ENCODE measurements at places on chromosomes 4 and X. TPM values are rescaled to one million over a fixed set of nuclear protein-coding genes. Genes with fewer than 3 reads are reported as not detected.

ARHGAP36 gene
- total RNA-seq = not detected

PAGE5 gene
- total RNA-seq = not detected

SCML1 gene
- 14.1 TPM for total RNA-seq

NHSL2 gene
- not detected for total RNA-seq

HPF1 gene
- total RNA-seq = 17.4 TPM

ZC4H2 gene
- 8.3 TPM for total RNA-seq

GSTCD gene
- 19.2 TPM for total RNA-seq

AMTN gene
- not detected for total RNA-seq

DNA sequence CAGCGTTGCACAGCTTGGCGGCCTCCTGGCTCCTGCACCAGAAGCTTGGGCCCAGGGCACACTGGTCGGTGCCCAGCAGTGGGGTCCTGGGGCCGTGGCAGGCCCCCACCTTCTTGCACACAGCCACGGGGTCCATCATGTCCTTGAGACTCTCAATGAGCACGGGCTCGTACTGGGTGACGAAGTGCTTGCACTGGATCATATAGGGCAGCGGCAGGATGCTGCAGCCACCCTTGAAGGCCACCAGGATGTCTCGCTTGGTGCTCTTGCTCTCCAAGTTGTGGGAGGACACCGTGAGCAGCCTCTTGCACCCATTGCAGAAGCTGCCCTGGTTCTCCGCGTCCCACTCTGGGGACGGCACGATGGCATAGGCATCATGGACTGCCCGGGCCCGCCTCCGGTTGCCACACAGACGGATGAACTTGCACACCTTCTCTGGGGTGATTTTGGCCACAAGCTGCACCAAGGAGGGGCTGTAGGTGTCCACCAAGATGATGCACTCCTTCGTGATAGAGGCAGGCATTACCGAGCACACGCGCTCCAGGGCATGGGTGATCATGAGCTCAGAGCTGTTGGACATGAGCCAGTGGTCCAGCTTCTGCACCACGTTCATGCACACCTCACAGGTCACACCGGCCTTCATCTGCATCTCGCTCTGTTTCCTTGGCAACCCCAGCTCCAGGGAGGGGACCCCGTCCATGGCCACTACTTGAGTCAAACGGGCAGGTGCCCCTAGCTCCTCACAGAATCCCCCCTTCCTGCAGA lies 1.2 kb downstream of the PSAPL1 start:
- no peak for DNase-seq

- DNase-seq = no peak
Measured at GRCh38 chrX:31656013-31656412, 584.2 kb upstream of the FTHL17 start.

DNA sequence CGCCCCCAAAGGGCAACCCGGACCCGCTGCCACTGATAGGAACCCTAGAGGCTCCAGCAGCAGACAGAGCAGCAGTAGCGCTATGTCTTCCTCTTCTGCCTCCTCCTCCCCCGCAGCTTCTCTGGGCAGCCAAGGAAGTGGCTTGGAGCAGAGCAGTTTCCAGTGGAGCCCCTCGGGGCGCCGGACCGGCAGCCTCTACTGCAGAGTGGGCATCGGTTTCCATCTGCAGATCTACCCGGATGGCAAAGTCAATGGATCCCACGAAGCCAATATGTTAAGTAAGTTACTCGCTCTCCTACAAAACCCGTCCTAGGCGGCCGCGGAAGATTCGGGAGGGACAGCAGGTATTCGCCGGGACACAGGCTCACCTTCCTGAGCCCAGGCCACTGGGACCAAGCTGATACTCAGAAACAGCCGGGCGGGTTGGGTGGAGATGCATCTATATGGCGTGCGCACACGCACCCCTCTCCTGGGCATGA lies 477 bp downstream of the FGF5 start:
- no peak for DNase-seq

- no peak for DNase-seq
Measured at GRCh38 chr4:55876387-55876786, 22.9 kb downstream of the EXOC1 start.

DNA sequence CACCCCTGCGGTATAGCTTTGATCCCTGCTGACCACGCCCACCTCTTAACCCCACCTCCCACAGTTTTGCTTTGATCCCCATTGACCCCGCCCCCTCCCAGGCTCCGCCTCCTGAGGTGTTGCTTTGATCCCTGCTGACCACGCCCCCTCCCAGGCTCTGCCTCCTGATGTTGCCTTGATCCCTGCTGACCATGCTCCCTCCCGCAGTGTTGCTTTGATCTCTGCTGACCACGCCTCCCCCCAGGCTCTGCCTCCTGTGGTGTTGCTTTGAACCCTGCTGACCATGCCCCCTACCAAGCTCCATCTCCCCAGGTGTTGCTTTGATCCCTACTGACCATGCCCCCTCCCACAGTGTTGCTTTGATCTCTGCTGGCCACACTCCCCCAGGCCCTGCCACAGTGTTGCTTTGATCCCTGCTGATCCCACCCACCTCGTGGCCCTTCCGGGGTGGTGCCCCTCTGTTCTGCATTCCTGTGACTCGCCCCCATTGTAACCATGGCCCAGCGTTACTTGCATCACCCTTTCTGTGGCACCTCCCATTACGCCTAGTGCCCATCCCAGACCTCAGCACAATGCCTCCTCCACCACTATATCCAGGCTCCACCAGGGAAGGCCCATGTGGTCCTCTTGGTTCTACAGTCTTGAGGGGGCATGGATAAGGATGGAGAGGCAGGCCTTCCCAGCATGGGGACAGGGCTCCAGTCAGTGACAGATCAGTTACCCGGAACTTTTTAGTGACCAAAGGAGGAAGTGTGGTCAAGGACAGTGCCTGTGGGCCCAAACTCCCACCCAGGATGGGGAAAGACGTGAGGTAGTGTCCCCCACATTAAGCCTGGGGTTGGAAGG lies 70.8 kb downstream of the ADRA2C start:
- peak; percentile 8 for DNase-seq

GRCh38 chr4:173094739-173095421 lies 73.7 kb upstream of the GALNT7 start:
- DNase-seq = no peak

DNA sequence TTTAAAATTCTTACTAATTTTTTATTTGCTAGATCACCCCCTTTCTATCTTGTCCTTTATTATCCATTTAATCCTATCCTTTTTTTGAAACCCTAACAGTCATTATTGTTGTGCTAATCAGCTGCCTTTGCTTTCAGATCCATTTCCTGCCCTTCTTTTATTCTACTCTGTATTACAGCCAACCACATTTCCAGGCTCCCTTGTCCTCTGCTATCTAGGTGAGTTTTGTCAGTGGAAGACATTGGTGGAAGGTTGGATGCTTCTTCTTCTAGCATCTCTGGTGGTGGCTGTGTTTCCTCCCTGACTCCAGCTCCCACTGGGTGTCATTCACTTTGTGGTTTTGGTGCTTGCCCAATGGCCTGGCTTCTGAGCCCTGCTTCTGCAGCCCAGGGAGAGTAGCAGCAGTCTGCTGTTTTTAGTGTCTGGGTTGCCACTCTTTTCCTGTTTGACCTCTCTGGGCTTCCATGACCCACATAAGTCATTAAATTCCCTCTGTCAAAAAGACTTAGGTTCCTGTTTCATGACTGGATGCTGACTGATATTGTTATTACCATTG lies 225.2 kb upstream of the PGRMC2 start:
- DNase-seq = no peak

DNA sequence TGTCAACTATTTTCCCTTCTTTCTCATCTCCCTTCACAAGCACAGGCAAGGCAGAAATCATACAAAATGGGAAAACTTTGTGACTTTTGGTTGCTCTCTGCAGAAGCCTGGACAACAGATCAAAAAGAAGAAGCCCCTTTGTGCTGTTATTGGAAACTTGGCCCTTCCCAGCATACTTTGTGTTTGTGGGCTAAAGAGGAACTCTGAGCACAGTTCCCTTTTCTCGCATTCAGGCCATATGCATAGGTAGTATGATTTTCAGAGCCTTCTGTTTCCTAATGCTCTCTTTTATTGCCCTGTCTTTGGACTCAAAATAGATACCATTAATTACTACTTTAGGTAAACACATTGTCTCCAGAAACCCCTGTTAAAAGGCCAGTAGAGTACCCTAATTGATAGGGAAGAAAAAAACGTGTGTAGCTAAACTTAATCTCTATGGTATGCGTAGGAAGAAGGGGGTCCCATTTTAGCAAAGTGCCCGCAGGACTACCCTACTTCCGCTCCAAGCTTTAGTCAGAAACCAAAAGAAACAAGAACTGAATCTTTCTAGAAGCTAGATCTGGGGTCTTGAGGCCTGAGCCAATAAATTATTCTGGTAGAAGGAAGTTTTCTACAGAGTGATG lies 26.6 kb downstream of the VSIG4 start:
- DNase-seq = no peak

DNA sequence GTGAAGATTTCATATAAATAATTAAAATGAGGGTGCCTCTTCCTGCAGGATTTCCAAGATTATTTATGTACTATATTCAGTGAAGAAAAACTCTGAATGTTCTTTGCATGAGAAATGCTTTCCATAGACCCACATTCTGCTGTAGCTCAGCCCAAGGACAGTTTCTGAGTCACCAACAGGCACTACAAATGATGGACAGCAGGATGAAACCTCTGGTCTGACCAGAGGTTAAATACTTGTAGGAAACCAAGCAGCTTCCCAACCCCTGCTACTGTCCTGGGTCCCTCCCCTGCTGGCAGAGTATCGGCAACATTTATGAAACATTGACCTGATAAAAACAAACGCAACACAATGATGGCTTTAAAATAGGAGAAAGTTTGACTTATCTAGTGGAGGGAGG lies 73.1 kb downstream of the CXXC4 start:
- no peak for DNase-seq

DNA sequence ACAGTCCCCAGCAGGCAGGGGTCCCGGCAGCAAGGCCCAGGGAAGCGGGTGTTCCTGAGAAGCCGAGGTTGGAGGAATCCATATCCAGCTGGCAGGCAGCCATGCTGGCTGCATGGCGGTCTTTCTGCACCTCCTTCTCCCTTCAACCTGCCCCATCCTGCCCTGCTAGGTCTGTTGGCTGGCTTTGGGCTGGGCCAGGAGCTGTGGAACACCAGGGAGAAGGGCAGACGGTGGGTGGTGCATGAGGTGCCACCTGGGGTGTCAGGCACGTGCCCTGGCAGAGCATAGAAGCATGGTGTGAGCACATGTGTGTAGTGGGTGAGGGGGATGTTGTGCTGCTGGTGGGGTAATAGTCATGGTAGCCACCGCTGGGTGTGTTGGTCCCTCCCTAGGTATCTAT lies 150.1 kb downstream of the PJA1 start:
- DNase-seq = no peak

DNA sequence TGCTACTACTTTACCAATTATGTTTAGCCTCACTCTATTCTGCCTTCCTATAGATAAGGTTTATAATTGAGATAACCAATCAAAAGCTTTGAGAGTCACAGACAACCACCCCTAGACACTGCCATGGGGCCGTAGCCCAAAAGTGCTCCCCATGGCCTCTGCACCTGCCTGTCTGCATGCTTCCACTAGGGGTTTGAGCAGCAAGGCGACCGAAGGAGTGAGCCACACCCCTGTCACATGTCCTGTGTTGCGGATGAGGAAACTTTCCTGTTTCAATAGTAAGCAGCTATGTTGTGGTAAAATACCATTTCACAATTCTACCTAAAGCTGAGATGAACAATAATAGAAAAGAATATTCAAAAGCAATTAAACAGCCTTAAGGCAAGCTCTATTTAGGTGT lies 856.0 kb upstream of the FRG1 start:
- DNase-seq = peak; percentile 44

DNA sequence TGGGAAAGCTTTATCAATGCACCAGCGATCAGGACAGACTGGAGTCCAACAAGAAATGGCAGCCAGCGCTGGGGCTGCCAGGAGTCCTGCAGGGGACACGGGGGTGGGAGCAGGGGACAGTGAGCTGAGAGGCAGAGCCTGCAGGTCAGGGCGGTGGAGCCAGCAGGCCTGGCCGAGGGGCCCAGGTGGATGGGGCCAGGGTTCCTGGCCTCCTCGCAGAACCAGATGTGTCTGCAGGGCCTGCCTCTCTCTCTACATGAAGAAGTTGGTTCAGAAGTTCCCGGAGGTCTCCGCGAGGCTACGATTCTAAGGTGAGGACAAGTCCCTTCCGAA lies 63.6 kb downstream of the CPZ start:
- no peak for DNase-seq

DNA sequence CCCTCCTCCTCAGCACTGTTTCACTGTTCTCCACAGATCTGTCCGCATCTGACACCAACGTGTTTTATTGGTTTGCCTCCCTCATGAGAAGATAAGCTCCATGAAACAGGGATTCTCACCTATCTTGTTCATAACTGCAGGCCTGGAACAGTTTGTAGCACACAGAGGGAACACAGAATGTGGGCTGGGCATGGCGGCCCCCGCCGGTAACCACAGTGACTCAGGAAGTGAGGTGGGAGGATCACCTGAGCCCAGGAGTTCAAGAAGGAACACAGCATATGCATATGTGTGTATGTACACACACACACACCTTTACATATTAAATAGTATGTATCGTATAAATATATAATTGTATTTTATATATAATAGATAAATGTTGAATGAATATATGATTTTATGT lies 168.6 kb downstream of the AFAP1 start:
- DNase-seq = no peak

DNA sequence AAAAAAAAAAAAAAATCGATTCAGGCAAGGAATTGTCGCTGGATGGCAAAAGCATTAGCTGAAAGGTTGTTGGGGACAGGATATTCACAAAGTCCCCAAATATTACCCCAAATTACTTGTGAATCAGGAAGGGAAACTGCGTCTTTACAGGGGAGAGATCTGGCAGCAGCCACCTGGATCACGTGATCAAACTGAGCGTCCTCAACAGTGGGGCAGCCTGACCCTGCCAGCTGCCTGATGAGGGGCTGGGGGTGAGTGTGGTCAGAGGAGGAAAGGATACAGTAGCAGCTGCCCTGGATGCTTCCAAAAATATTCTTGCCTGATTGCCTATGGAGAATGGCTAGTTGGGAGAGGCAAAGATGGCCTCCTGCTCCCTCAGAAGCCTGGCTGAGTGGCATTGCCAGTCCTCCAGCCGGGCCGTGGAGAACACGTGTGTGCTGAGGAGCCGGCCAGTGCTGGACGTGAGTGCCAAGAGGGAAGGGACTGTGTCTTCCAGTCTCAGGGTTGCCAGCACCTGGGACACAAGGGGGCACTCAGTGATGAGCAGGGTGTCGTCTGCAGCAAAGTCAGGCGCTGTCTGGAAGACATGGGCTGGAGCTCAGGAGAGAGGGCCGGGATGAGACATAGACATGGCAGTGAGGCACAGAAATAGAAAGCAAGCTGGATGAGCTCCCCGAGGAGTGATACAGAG lies 3.0 kb upstream of the LAGE3 start:
- DNase-seq = no peak

DNA sequence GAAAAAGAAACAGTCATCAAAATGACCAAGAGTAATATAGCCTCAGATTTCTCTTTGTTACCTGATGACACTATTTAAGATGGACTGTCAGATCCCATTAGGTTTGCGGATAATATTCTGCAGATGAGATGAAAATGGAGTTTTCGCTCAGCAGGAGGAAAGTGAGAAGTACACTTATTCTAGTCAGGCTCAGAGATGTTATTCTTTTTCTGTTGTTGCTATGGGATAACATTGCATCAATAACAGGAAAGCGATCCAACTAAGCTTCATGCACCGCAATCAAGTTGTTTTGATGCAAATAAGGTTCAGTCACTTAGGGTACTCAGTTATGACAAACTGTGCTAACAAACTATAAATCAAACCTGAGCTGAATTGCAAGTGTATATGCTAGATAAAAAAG lies 415.0 kb downstream of the CCSER1 start:
- DNase-seq = no peak

GRCh38 chr4:159725571-159725970 lies 622.7 kb downstream of the RAPGEF2 start:
- peak; percentile 17 for DNase-seq

All from MCF 10A (cell line).